ENCODE measurements at places on chromosomes 6 and 20.

GRCh38 chr6:2192976-2193375 lies 52.4 kb downstream of the GMDS start:
- no peak for DNase-seq

DNA sequence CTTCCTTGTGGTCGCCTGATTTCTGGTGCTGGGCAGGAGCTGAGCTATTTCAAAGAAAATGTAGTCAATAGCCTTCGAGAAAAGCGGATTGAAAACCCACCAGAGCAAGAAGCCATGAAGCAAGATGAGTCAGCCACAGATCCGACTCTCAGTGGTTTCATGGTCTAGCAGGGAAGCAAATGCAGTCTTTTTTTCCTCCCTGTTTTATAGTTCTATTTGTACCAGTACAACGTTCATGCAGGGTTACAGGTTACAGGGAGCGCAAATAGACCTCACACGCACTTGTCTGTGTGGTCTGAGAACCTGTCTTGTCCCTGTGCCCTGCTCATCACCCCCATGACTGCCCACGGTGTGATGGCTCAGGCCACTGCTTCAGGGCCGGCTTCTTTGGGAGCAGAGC lies 309.8 kb upstream of the SUPT3H start:
- DNase-seq: no peak

DNA sequence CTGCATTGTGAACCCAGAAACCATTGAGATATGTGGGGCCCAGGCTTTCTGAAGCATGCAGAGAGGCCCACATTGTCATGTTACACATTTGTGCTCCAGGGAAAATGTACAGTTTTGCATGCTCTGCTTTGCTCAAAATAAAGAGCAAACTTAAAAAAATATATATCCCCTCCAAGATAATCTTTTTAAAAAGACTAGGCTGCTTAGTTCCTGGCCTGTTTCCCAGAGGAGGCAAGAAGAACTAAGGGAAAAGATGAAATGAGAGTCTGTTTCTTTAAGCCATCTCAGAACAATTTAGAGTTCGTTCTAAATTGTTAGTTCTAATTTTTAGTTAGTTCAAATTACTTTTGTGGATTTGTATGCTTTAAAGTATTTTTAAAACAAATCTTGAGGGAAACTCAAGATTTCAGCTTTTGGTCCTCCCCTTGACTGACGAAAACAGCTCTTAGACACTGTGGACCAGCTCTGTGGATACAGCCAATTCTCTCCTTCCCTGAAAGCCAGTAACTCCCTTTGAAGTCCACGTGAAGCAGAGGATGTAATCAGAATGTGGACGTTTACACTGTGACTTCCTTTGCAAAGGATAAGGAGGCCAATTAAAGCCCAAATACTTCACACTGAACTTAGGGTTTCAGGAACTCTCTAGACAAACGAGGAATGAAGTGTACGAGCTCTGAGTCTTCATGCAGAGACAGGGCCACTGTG lies 84.7 kb downstream of the CD164 start:
- no peak for DNase-seq

- no peak for DNase-seq
These were observed 47.8 kb upstream of the PKHD1 start for GRCh38 chr6:52135217-52135616.

GRCh38 chr20:7859356-7859802 lies 80.9 kb downstream of the HAO1 start:
- DNase-seq: no peak

DNA sequence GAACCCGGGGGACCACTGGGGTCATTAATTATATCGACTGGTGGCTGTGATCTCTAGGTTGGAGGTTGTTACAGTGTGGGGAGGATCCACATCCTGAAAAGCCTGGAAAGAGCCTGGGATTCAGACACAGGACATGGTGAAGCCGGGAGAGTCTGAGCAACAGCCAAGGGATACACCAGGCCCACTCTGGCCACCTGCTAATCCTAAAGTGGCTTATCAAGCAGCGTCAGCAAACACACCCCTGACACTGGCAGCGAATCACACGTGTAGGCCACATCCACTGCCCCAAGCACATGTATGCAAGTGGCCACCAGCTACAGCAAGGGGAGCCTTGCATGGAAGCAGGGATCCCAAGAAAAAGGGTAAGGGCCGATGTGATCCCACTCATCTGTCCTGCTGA lies 41.0 kb downstream of the GFOD1 start:
- no peak for DNase-seq

GRCh38 chr20:44052166-44052565 lies 134.8 kb downstream of the JPH2 start:
- DNase-seq: no peak

DNA sequence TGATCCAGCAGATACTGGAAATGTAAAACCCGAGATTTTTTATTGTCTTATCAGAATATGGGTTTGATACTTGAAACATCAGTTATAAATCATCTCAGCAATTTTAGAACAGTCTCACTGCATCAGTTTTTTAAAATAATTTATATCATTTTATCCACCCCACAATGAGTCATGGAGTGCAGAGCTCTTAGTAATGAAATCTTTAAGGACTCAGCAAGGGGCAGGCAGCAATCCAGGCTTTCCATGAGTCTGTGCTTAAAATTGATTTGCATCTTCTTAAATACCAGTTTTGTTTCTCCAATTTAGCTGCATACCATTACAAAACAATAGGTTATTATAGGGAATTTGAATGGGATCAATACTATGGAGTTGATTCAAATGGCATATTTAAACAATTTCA lies 832.3 kb downstream of the C6orf118 start:
- DNase-seq: no peak

GRCh38 chr6:168206661-168207274 lies 112.8 kb downstream of the DACT2 start:
- DNase-seq: no peak

DNA sequence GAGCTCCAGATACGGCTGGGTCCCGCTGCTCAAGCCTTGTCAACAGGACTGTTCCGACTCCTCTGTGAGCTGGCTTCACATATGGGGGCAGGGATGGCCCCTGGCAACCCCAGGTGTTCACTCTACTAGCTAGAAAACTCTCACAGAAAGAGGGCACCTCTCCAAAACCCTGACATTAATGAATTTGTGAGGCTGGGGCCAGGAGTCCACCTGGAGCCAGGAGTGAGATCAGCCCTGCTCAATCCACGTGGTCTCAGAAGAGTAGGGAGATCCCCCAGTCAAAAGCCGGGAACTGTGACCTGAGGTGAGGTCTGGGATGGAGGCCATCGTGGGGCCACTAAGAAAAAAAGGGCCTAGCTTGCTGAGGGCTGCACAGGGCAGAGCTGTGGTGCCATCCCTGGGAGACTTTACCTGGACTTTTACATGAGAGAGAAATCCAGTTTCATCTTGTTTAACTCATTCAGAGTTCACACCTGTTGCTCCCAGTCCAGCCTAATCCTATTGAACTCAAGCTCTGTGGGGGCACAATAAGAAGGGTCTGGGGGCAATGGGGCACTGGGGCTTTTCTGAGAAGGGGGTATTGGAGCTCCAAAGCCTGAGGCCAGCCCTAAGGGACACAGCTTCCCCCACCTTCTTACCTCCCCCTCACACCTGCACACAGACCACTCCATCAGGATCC lies 144.3 kb upstream of the MLN start:
- DNase-seq: no peak

DNA sequence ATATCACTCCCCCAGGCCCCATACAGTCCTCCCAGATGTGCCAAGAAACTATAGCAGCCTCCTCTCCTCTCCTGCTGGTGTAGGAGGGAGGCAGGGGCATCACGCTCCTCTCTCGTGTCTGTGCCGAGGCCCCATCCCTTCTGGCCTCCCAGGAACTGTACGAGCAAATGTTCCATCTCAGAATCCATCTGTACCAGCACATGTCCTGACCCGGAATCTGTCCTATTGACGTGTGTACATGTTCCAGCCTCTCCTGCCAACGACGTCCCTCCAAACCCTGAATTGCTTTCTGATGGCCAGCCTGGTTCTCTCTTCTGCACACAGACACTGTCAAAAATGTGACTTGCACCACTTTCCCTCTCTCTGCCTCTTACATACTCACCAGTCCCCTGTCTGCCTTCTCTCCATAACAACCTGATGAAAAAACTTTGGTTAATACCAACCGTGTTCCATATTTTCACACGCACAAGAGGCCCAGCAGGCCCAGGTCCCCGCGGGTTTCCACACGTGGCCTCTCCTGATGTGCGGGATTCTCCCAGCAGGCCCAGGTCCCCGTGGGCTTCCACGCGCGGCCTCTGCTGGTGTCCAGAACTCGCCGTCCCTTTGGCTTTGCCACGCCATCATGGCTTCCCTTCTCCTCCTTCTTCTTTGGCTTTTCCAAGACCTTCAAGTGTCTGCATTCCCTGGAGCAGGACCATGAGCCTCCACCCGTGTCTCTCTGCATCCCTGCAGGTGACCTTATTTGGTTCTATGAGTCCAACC lies 125.2 kb upstream of the THBS2 start:
- DNase-seq: no peak

GRCh38 chr6:98016565-98016964 lies 733.5 kb upstream of the MMS22L start:
- no peak for DNase-seq

GRCh38 chr6:2038092-2038491 lies 207.3 kb downstream of the GMDS start:
- DNase-seq: no peak

GRCh38 chr6:146871611-146872425 lies 273.0 kb downstream of the ADGB start:
- DNase-seq: no peak
